ENCODE measurements at places on chromosomes 7 and 10.

DNA sequence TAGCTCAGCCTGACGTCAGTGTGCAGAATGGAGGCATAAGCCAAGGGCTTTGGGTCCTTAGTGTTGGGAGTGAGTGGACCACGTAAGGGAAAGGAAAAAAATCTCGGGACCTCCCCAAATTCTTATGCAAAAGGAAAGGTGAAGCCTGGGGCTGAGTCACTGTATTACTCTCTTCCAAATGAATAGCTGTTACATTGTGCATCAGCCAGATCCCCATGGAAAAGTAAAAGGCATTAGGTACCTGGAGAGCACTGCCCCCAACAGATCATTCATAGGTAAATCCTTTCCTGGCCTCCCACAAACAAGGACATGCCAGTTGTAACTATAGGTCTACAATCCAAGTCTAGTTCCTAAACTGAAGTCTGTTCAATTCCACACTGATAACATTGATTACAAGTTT, 170.5 kb downstream of the C1GALT1 start:
- no peak for DNase-seq

- no peak for DNase-seq
Measured at GRCh38 chr10:25175527-25176420, 973 bp downstream of the GPR158 start.

GRCh38 chr7:12229046-12229445, 18.0 kb downstream of the TMEM106B start:
- DNase-seq = no peak

- DNase-seq = no peak
Measured at GRCh38 chr10:3780021-3780770, 4.8 kb downstream of the KLF6 start.

Measured in C1 segment of cervical spinal cord (tissue), 14 donors.